ENCODE measurements at places on chromosomes 2 and 18.
A peak's percentile ranks its signal among the peaks of the same experiment; 100 is the strongest.

DNA sequence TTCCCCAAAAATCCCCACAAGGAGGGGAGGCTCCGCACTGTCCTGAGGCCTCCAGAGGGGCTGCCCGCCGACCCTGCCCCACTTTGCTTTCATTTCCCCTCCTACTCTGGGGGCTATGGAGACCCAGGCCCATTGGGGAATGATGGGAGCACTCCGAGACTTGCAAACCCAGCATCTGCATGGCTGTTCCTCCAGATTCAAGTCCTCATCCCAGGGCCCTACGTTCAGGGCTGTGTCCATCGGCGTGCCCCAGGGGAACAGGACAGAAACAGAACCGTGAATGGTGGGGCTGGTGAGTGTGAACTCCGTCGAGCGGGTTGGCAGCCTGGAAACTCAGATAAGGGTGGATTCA lies 116.1 kb upstream of the HDAC4 start:
- DNase-seq: no peak

DNA sequence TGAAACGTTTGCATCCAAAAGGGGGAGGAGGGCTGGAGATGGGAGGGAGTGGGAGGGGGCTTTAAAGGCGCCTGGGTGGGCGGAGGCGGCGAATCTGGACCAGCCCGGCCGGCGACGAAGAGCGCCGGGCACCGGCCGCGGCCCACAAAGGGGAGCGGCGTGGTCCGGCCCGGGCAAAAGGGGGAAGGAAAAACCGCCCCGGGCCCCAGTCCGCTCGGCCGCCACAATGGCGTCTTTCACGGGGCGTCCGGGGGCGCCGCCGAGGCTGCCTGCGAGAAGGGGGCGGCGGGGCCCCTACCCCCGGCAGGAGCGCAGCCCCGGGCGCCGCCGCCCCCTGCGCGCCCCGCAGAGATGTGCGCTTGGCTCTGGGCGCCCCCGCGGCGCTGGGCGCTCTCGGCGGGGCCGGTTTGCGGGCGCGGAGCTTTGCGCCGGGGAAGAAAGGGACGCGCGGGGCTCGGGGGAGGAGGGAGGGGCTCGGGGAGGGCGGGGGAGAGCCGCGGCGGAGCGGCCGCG lies 108.1 kb upstream of the KCTD1 start:
- DNase-seq: no peak

DNA sequence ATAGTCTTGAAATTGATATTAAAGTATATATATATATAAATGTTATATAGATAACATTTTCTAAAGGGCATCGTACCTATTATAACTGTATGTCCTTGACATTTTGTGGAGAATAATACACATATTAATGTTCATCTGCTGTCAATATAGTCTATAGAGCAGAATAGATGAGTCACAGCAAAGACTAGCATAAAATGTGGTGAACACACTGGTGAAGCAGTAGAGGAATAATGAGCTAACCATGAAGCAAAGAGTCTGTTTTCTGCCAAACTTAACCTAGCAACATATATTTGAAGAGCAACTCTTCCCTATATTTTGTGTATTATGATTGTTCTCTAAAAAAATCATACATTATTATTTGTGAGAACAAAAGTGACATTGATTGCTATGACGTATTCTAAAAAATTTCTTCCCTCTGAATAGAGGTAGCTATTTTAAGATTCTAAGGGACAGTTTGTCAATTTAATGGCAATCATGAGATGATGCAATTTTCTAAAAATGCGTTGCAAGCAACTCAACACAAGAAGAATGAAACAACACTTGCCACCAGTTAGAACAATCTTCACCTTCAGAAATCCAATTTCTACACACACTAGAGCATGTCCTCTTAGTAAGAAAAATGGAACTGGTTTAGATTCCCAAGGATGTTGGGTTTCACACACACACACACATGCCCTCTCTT lies 22.0 kb downstream of the DOCK10 start:
- no peak for DNase-seq

GRCh38 chr2:74146929-74147726 lies 584 bp downstream of the BOLA3 start:
- peak; percentile 51 for DNase-seq

- DNase-seq: no peak
Measured at GRCh38 chr2:29166242-29167039, 51.2 kb downstream of the CLIP4 start.

DNA sequence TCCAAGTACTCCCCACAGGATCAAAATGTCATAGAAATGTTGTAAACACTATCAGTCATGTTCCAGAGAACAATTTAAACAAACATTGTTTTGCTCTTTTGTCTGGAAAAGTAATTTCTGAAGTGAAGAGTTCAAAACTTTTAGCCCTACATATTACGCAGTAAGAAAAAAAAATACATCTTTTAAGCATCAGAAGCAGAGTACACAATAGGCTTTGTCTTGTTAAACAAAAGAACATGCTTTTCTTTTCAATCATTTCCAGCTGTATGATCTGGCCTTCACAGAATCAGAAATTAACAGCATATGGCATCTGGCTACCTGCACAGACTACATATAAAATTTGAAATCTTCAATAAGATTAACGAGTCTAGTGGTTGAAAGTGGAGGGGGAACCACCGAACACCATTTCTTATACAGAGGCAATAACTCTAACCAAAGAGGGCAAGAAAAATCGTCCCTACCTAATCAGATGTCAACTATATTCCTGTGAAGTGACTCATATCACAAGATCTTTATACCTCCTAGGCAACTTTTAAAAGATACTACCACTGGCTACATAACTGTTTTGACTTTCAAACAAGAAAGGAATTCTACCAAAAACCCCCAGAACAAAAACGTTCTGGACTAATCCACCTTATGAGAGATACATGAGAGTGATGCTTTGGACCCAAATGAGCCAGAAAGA lies 149.3 kb downstream of the EXOC6B start:
- no peak for DNase-seq

DNA sequence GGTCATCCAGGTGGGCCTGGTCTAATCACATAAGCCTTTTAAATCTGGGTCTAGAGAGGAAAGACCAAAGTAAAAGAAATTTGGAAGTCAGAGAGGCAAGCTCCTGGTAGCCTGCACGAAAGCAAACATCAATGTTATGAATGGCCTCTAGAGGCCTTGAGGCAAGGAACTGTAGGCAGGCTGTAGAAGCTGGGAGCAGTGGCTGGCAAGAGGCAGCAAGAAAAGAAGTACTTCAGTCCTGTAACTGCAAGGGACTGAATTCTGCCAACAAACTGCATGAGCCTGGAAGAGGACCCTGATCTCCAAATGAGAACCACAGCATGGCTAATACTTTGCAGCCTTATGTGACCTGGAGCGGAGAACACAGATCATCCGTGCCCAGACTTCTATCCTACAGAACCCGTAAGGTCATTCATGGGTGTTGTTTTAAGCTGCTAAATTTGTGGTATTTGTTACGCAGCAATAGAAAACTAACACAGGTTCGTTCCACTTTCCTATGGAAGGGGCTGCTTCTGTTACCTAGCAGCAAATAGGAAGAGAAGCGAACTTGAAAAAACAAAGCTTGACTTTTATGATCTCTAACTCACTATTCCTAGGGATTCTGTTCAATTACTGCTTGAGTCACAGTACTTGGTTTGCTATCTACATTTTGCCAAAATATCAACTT lies 1.2 kb downstream of the IMMT start:
- DNase-seq: peak; percentile 68

- DNase-seq: no peak
Measured at GRCh38 chr2:13056259-13056843, 339.6 kb downstream of the TRIB2 start.

- DNase-seq: no peak
Measured at GRCh38 chr2:33304032-33304864, 172.2 kb upstream of the RASGRP3 start.

- peak; percentile 26 for DNase-seq
Measured at GRCh38 chr2:209771474-209772289, at the start of gene UNC80. Gene UNC80 (plus strand): TSS chr2:209771832. CDS start chr2:209772073, 241 bp downstream.

DNA sequence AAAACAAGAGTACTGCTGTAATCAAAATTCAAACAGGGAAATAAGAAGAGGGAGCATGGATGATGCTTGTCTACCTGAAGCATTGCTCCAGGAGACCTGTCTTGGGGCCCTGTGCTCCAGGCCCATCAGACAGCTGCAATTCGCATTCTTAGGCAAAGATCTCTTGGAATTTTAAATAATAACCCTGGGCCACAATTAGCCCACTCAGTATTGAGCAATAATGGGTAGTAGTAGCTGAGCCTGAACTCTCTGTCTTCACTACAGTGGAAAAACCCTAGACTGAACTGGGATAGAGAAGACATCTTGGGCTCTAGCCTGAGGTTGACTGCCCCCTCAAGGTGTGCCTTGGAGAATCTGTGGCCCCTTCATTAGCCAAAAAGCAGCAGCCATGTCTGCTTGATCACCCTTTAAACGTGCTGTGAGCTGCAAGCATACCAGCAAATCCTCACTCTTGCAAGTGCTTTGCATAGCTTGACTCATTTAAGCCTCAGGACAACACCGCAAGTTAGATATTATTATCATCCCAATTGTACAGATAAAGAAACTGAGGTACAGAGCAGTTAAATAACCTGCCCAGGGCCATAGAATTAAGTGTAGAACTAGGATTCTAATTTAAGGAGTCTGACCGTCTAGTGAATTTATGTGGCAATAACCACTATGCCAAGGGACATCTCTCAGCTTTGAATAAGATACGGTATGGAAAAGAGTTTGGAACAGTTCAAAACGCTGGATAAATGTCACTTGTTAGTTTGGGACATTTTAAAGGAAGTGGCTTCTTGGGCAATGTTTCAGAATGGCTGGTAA lies 69.0 kb downstream of the DDX1 start:
- no peak for DNase-seq

- DNase-seq: no peak
Measured at GRCh38 chr2:198106621-198107385, 302.4 kb downstream of the PLCL1 start.

- peak; percentile 19 for DNase-seq
Measured at GRCh38 chr2:149561309-149561926, 26.2 kb downstream of the MMADHC start.

DNA sequence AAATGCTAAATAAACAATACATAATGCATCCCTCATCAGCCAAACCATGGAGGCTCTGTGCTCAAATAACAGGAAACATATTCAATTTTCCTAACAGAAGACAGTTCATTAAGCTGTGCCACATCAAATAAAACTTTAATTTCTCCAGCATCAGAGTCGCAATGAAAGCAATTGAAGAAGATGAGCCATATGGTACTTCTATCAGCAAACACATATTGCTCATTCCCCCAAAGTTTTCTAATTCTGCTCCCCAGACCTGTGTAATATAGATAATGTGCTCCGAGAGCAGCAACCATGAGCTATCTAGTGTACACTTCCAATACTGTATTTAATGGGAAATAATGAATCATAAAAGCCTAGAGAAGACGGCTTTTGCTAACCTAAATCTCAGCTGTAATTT lies 263.2 kb downstream of the MEIS1 start:
- DNase-seq: no peak

DNA sequence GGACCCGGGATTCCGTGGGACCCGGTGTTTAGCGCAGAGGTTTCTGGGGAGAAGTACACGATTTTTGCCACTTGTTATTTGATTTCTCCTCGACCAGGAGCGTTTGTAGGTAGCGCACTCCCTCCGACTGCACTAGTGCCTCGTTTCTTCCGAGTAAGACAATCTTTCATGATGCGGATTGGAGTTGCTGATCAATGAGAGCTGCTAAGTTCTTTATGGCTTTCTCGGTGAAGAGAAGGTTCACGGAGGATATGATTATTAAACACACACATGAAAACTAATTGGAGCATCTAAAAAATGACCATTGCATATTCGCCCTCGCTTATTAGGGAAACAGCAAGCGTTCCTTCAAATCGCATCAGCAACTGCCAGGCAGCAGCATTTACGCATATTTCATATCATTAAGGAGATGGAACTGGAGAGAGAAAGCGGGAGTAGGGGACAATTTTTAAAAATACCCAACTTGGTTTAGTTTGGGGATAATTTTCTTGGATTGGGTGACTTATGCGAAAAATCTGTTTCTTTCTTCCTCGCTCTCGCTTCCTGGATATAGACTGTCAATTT lies 616 bp downstream of the EML6 start:
- DNase-seq: no peak

GRCh38 chr2:19244460-19245363 lies 113.7 kb downstream of the OSR1 start:
- no peak for DNase-seq

- DNase-seq: no peak
Measured at GRCh38 chr18:56431551-56431950, 206.8 kb downstream of the TXNL1 start.

- DNase-seq: no peak
Measured at GRCh38 chr2:213766062-213766461, 481.8 kb downstream of the SPAG16 start.

GRCh38 chr2:44940049-44940494 lies 1.4 kb upstream of the SIX3 start:
- no peak for DNase-seq

DNA sequence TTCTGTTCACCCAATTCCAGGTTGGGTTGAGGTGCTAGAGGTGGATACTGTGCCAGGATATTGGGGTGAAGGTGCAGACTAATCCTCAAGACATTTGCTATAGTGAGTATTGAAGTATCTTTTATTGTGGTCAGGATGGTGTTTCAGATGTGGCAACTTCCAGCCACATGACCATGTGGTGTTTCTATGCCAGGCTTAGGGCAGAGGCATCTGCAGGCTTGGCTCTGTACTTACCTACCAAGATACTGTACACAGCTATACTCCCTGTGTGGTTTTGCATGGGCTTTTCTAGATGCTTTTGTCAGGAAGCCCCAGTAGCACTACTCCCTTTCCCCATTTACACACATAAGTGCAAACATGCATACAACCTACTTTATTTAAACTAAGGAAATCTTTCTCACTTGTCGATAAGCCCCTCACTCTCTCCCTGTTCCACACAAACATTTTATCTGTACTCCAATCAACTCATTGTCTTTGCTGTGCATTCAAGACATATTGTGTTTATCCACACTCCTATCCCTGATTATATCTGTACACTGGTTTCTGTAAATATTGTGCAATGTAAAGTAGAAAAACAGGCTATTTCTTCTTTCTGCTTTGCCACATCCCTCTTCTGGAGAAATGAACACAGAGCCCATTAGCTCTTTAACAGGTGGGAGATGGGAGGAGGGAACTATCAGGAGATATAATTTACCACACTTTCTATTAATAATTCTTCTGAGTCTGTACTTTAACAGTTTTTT lies 12.3 kb downstream of the ARL6IP6 start:
- DNase-seq: no peak

- no peak for DNase-seq
Measured at GRCh38 chr2:187679454-187679853, 125.2 kb upstream of the TFPI start.

All from erythroblast (primary cell).